Brain (organoid and tissue), 16 donors: ENCODE measurements at places on chromosomes 11 and 22.

DNA sequence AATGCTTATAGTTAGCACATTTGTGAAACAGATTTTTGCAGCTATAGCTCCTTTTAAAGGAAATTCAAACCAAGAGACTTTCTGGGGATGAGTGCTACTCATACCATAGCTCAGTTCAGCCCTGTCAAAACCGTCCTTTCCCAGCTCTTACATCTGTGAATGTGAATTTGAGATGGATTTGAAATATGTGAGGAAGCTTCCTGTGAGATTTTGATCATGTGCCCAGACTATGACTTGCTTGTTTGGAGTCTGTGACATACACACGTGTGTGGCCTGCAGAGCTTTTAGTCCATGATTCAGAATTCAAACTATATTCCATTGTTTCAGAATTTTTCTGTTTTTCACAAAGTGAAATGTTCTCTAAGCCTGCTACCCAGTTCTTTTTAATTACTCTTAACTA lies 4.4 kb upstream of the MMP1 start:
- no peak for DNase-seq

DNA sequence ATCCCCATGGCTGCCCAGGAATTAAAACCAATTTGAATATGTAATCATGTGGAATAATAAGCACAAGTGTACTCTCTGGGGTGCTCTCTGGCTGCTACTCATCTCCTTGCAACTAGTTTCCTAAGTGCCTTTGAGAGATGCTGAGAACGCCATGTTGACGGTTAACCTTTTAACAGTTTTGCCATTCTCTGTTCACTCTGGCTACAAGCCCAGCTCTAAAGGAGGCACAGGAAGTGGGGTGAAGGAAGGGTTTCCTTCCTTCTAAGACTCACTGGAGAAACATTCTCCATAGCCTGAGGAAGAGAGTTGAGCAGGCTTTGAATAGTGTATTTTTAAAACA lies 122.0 kb upstream of the ZC3H12C start:
- DNase-seq = peak; percentile 63

GRCh38 chr11:1927848-1928469 lies 8.5 kb downstream of the TNNT3 start:
- no peak for DNase-seq

GRCh38 chr11:31529701-31530100 lies 20.1 kb downstream of the ELP4 start:
- no peak for DNase-seq

- DNase-seq = no peak
Measured at GRCh38 chr11:66653123-66653522, 14.6 kb downstream of the RBM4 start.

GRCh38 chr11:86869531-86869930 lies 69.2 kb downstream of the PRSS23 start:
- no peak for DNase-seq

DNA sequence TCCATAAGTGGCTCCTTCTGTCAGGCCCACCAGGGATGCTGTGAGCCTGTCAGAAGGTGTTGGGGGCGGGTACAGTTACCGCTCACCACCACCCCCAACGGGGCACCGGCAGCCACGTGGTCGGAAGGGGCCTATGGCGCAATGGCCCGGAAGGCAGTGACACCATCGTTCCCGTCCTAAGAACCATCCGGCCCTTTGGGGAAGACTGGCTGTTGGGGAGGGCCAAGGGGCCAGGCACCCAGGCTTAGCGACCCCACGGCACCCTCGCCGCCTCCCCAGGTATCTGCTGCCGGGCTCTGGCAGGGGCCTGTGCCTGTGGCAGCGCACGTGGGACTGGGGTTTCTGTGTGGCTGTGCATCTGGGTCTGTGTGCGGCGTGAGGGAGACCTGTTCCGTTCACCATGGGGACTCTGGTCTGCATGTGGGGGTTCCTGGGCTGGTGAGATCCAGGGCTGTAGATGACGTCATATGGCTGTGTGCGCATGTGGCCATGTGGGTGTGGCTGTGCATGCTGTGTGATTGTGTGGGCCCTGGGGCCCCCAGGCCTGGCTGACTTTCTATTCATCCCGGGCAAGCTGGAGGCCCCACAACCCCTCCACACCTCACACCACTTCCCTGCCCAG lies 717 bp downstream of the OSM start:
- no peak for DNase-seq

- DNase-seq = no peak
Measured at GRCh38 chr11:112382561-112382960, 121.9 kb upstream of the PLET1 start.

DNA sequence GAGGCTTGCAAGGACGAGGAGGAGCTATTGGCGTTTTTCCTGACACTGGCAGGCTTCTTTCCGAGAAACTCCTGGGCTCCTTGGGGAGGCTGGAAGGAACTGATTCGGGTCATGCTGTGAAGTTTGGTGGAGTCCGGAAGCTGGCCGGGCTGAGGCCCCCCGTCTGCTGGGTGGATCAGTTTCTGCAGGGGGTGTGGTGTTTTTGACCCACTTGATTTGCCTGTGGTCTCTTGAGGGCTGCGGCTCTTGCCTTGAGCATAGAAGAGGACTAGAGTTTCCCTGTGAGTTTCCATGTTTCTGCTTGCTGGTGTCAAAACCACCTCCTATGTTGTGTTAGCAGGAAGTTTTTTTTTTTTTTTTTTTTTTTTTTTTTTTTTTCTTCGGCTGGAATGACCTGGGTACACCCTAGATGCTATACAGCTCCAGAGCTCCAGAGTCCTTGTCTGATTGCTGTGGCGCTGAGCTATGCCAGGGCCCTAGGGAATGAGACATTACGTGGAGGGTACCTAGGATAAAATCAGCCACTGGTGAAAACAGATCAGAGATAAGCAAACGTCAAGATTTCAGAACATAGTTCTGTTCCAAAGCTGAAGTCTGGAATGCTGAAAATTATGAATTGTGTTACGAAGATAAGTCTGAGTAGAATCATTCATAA lies 728 bp downstream of the TBC1D22A start:
- DNase-seq = no peak

GRCh38 chr22:18109410-18110193 lies 1.0 kb upstream of the TUBA8 start:
- peak; percentile 7 for DNase-seq

DNA sequence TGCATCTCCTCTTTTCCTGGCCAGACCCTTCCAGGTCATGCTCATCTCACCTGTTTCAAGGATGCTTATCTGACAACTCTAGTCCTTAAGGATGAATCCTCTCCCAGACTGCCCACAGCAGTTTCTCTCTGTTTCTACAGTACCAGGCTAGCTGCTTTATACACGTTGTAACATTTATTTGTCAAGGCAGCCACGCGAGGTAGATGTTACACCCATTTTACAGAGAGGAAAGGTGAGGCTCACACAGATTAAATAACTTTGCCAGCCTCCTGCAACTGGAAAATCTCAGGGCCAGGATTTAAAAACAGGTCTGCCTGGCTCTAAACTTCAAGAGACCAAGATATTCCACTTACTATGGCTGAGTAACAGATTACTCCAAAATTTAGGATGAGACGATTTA lies 45.7 kb upstream of the E2F8 start:
- DNase-seq = no peak

- no peak for DNase-seq
Measured at GRCh38 chr22:44383064-44383575, 70.4 kb upstream of the SHISAL1 start.

DNA sequence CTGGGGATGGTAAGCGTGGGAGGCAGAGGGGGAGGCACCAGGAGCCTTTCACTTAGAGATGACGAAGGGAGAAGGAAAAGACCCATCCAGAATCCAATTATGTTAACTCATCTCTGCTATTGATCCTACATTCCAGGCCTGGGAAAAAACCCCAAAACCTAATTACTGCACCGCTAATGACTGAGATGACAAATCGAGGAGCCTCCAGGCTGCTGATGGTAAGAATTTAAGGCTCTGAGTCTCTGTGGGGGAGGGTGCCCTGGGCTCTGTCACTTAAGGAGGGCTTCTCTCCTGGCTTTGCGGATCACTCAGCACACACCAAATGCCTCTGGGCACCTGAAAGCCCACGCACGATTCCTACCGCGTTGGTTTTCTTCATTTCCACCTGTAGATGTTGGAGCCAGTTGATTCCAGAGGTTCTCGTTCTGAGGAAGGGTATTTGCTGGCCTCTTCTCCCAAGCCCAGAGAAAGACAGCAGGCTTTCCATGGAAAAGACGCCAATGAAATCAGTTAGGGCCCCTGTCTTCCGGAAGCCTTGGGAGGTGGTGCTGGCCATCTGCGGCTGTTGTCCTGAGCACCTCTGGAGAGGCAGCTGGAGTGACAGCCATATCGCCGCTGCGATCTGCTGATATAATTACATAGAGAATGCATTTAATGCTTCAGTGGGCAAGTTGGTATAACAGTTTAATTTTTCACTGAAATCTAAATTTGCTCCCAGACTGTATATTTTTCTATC lies 751.2 kb downstream of the BRD1 start:
- DNase-seq = no peak

DNA sequence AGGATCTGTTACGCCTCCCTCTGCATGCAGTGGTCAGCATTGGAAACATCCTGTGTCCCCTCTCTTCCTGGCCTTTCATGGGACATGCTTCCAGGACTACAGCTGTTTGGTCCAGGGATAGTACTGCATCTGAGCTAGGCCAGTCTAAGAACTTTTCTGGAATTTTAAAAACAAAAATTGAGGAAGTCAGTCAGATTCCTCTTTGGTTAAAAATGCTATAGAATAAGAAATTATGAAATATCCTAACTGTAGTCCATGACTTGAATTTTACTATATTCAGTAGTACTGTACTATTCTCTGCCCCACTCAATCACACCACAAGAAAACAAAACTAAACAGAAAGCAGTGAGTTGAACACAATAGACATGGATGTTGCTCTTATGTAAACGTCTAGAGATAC lies 201.0 kb upstream of the CADM1 start:
- no peak for DNase-seq

DNA sequence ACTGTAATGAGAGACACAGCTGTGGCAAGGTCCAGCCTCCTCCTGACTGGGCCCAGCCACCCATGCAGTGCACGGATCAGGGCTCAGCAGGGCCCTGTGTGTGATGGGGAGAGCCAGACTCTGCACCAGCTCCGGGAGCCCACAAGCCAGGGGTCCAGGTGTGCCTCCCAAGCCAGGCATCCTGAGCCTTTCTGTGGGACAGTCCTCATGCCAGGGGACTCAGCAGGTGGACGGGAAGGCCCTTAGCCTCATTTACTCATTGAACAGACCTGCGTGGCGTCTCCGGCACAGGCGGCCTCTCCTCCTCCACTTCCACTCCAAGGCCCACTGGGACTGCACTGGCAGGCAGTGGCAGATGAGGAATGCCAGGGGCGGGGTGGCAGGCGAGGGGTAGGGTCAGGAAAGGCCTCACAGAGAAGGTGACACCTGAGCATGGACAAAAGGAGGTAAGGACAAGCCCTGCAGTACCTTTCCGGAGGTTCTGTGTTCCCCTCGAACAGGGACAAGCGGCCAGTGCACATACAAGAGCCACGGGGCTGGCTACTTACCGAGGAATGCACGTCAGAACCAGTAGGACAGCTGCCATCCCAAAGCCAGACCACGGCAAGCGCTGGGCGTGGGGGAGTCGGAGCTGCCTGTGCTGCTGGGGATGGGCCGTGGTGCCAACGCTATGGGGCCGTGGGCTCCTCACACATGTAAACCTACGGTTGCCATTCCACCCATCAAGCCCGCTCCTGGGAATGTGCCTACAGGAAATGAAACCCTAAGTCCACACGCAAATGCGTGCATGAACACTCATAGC lies 52.7 kb downstream of the IGF2 start:
- no peak for DNase-seq

GRCh38 chr11:57615308-57615707 lies 17.8 kb downstream of the SERPING1 start:
- DNase-seq = no peak

DNA sequence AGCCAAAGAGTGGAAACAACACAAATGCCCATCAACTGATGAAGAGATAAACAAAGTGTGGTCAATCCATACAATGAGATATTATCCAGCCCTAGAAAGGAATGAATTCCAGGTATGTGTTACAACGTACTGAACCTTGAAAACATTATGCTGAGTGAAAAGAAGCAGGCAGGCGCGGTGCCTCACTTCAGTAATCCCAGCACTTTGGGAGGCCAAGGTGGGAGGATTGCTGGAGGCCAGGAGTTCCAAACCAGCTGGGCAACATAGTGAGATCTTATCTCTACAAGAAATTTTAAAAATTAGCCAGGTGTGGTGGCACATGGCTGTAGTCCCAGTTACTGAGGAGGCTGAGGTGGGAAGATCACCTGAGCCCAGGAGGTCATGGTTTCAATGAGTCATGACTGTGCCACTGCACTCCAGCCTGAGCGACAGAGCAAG lies 24.6 kb upstream of the TESMIN start:
- DNase-seq = no peak

GRCh38 chr22:40314041-40314440 lies 32.3 kb upstream of the ADSL start:
- DNase-seq = no peak

GRCh38 chr11:92061456-92062062 lies 163.1 kb upstream of the FAT3 start:
- DNase-seq = no peak

- peak; percentile 87 for DNase-seq
Measured at GRCh38 chr11:47466701-47467250, 17.8 kb upstream of the RAPSN start.

- DNase-seq = no peak
Measured at GRCh38 chr11:27699242-27699925, 871 bp downstream of the BDNF start.

DNA sequence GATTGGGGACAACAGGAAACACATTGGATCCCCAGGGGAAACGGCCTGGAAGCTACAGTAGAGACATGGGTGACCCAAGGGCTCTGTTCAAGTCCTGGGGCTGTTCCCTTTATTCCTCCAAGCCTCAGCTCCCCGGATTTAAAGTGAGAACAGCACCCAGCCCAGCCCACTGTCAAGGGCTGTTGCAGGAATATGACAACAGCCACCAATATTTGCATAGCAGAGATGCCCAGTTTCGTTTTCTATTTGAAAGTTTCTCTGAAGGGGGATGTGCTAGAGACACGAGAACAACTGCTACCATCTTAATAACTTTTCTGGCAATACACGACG lies 81.1 kb upstream of the WNT7B start:
- DNase-seq = no peak

DNA sequence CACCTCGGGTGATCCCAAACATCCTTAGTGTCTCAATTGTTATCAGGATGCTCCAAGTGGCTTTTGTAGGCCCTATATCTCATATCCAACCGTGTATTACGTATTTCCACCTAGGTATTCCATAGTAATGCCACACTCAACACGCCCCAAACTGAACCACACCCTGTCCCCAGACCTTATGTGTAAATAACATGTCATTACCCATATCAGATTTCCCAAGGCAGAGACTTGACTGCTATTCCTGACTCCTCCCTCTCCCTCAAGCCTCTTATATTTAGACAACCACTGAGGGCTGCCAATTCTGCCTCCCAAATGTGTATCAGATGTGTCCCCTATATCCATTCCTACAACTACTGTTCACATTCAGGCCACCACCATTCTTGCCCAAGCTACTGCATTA lies 132.8 kb upstream of the NCAM1 start:
- no peak for DNase-seq

GRCh38 chr11:130631119-130631518 lies 182.7 kb downstream of the ADAMTS15 start:
- DNase-seq = no peak

GRCh38 chr11:71928737-71929443 lies at the start of gene RNF121:
TSS of gene RNF121 (plus strand) at chr11:71929046. CDS start at chr11:71929062, 16 bp downstream.
- DNase-seq = peak; percentile 97

- no peak for DNase-seq
Measured at GRCh38 chr11:8698917-8699441, 16.4 kb downstream of the RPL27A start.
